H7 (cell line): ENCODE measurements at places on chromosomes 3 and 15.

- no peak for DNase-seq
Measured at GRCh38 chr15:60384053-60384452, 13.7 kb downstream of the ANXA2 start.

GRCh38 chr3:134311265-134311664, 60.6 kb upstream of the RYK start:
- DNase-seq: no peak

GRCh38 chr3:56725175-56725574, 42.1 kb upstream of the TASOR start:
- no peak for DNase-seq

DNA sequence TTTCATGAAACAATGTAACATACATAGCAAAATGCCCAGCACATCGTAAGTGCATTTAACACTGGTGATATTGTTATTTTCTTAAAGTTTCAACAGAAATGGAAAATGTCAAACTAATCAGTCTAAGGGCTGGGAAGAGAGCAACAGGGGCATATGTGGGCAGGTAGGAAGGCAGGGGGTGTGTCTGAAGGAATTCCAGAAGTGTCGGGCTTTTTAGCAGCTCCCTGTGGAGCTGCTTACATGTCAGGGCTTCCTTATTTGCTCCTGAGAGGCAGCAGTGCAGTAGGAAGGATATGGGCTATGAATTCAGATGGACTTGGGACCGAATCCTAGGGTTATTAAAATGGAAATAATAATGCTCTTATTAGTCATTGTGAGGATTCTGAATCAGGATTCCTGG, 311.6 kb downstream of the CLSTN2 start:
- DNase-seq: peak; percentile 4

DNA sequence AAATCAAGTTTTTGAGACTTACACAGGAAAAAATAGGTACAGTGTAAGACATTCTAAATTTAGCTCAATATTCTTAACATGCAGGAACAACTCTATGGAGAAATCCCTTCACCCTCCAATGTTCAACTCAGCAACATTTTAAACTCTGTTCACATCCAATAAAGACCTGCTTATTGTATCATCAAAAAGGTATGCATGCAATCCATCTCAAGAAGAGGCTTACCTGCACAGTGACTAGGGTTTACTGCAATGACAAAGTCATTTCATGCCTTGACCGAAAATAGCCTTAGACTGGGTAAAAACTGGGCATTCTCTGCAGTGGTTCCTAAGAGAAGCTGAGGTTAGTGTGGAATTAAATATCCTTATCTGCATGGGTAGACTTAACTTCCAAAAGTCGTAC, 80.5 kb downstream of the MAGI1 start:
- DNase-seq: no peak

GRCh38 chr3:181839916-181840297, 128.2 kb downstream of the SOX2 start:
- DNase-seq: no peak

DNA sequence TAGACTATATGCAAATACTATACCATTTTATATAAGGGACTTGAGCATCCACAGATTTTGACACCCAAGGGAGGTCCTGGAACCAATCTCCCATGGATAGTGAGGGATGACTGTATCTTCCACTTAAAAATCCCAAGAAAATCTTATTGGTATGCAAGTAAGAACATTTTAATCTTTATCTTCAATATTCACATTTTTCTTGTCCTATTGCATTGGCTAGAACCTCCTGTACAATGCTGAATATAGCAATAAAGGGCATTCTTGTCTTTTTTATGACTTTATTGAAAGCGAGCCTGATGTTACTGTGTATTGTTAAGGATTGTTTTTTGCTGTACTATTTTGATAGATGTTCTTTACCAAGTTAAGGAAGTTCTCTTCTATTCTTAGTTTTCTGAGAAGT, 36.9 kb downstream of the MYLK start:
- DNase-seq: no peak

GRCh38 chr3:47989981-47990440, 26.2 kb downstream of the MAP4 start:
- DNase-seq: peak; percentile 74

- no peak for DNase-seq
Measured at GRCh38 chr3:154086286-154086685, 34.9 kb upstream of the ARHGEF26 start.

DNA sequence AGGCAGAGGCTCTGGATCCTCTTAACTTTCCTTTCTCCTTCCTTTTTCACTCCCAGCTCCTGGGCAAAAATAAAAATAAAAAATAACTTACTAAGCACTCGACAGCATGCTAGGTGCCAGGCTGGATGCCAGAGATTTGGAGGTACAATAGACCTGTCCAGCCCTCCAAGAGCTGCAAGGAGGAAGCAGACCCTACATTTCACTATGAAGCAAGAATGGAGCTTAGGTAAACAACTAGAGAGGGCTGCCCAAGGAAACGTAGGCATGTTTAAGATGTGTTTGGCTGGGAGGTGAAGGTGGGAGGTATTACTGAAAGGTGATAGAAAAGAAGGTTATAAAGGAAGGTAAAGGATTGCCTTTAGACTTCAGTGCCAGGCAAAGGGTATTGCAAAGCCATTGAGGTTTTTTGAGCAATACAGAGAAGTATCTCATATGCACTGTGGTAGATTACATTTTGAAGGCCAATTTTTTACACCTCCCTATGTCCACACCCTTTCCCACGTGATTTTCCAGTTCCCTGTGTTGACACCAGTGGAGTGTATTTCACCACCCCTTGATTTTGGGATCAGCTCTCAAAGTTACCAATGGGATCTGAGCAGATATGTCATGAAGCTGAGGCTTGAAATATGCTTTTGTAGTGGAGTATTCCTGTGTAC, 69.1 kb downstream of the DCLK3 start:
- no peak for DNase-seq

DNA sequence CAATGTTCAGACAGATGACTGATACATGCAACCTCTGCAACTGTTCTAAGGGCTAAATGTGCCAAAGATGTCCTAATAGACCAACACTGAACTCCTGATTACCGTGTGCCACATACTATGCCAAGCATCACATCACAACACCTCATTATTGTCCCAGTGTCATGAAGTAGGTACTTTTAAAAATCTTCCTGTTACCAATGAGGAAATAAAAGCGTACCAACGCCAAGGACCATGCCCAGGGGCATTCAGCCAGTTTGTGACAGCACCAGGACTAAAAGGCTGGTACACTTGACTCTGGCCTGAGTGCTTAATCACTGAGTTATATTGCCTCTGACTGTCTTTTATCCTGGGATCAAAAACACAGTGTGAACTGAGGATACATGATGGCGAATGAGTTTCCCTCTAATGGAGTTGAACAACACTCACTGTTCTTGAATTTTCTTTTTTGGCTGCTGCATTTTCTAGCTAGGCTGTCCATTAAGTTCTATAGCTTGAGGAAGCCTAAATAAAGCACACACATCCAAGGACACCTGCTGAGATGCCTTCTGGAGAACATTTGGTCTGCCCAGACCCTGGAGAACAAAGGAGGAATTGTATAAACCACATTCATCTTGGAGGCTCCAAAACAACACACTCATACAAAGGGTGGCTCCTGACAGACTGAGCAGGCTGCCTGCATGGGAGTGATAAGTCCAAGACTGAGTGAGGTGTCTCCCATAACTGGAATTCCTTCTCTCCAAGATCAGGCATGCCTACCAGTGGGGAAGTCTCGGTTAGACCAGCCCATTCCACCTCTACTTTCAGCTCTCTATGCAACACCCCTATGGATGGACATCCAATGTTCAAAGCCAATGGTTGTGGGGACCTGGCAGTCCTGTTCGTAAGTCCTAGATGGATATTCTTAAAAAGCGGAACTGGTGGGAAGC, 126.7 kb upstream of the PRICKLE2 start:
- no peak for DNase-seq

DNA sequence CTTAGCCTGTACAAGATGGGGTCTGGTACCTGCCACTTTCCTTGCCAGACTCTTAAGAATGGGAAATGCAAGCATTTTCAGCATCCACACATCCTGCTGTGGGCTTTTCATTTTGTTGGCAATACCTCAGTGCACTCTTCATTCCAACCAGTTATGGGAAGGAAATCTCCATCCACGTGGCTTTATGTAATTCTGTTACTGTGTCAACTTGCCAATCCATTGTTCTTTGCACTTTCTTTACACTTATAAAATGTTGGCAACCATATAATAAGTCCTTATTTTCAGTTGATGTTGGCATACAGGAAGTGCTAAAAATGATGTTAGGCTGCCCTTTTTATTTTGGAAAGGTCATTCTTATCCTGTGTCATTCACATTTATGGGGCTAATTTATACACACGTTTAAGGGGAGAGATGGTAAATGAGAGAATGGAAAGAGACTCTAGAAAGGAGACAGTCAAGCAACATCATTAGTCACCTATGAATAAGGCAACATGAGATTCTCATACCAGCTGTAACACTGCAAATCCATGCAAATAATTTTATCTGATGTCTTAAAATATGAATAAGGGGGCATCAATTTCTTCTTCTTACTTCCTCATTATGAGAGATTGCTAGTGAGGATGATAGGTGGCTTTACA, 238.7 kb downstream of the CHST2 start:
- no peak for DNase-seq

DNA sequence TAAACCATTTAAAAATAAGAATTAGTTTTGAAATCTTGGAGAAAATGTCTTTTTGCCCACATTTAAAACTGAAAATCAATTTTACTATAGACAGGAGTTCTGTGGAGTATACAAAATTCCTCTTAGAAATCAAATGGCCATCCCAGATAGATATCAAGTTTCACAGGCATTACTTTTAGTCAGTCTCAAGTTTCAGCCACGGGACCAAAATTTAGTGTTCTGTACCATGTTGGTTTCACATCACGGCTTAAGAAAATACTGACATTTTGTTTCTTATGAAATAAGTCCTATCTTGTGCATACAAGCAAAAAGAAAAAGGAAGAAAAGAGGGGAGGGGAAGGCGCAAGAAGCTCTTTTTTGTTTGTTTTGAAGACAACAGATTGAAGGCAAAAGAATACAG, 45.7 kb downstream of the EIF2AK4 start:
- no peak for DNase-seq

DNA sequence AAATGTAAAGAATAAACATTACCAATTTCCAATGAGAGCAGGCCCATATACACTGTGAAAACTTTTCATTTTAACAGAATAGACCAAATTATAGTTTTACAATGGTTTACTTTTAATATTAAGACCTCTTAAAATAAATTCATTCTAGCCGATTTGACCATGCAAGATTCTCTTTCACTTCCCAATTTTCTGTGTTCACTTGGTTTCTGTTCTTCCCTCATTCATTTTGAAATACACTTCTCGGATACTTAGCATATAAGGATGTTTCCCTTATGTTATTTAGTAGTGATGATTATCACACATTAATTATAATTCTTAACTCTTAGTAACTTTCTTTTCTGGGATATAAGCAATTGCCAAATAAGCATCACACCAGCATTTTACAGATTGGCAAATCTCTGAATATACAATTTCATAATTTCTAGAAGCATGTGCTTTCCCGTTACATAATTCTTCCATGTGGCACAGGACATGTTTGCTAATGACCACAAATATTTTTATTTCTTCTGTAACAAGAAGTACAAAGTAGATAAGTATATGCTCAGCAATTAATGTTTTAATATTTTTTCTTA, 13.9 kb downstream of the OR5H15 start:
- no peak for DNase-seq

DNA sequence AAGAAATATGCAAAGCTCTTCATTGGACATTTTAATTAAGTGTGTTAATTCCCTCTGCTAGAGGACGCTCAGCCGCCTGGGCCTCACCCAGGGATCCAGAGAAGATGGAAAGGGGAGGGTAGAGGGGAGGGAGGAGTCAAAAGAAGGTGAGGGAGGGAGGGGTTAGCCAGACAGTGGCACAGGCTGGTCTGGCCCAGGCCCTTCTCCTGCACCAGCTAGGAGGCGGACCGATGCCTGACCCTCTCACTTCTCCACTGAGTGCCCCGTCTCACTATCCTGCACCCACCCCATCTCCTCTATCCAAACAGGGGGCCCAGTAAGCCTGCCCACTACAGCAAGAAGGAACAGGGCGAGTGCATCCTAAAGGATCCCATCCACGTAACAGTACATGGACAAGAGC, 22.9 kb downstream of the RAB6B start:
- peak; percentile 71 for DNase-seq

DNA sequence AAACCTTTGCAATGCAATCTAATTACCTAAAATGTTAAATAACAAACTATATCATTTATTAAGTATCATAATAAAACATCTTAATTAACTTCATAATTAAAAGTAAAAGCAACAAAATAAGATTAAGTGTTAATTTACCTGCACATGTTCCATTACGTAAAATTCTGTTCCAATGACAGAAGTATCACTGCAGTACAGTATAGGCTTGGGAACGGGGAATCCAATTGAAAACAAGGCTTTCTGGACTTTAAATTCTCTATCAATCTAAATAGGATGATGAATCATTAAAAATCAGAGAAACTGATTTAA, 17.1 kb downstream of the ACAD11 start:
- DNase-seq: no peak

- DNase-seq: no peak
Measured at GRCh38 chr3:33392703-33393125, 47.5 kb downstream of the UBP1 start.

DNA sequence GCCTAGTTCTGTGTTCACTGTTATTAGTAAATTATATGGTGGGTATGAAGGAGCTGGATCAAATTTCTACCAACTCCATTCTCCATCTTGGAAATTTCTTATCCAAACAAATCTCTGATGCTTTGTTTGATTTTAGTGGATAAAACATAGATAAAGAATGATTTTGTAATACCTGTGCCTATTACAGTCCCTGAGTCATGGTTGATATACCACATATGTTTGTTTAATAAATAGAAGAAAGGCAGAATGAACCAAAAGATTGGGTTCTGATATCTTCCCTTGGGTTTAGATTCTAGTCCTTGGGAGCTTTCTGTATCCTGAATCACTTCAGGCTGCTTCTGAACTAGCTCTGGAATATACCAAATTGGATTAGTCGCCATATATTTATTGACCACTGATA, 203.6 kb downstream of the PDCD6IP start:
- DNase-seq: no peak

- DNase-seq: no peak
Measured at GRCh38 chr15:58399739-58400138, 32.1 kb upstream of the LIPC start.

- DNase-seq: no peak
Measured at GRCh38 chr3:187931770-187932278, 186.6 kb upstream of the BCL6 start.

GRCh38 chr15:62066663-62067447, at the start of gene C2CD4A:
TSS of gene C2CD4A (plus strand) at chr15:62066977. CDS start at chr15:62067614, 637 bp downstream.
- DNase-seq: peak; percentile 81

DNA sequence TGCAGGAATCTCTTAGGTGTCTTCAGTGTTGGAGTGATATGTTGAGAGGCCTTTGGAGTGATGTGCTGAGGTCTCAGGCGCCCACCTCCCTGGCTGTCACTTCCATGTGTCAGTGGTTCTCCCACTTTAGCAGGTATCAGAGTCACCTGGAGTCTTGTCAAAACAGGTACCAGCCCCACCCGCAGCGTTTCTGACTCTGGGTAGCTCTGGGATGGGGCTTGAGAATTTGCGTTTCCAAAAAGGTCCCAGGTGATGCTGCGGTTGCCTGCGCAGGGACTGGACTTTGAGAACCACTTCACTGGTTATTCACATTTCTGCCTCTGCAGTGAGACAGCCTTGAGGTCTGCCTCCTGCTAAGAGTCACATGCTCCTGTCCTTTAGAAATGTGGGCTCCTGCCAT, 15.5 kb downstream of the UMPS start:
- no peak for DNase-seq
